AG04449 (cell line): ENCODE measurements at places on chromosomes 12 and 14.

DNA sequence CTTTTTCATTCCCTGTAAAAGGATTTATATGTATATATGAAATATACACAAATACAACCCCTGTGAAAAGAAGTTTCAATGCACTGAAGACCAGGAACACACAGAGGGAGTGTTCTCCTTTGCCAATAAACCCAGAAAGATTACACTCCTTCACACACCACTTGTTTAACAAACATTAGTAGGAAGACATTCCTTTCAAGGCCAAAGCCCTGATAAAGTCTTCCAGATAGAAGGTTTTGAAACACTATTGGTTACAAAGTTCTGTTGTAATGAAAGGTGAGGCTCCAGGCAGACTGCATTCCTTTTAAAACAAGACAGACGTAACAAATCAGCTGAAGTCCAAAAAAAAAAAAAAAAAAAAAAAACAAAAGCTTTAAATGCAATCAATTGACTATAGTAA is 81.0 kb downstream of the PTPN21 start:
- DNase-seq, result no peak

- DNase-seq, result no peak
These were observed 100.5 kb upstream of the SLC38A2 start for GRCh38 chr12:46472893-46473633.

- no peak for DNase-seq
These were observed 118.3 kb upstream of the SCAF11 start for GRCh38 chr12:46108721-46109120.

GRCh38 chr12:31861360-31861759 is 97.9 kb upstream of the RESF1 start:
- DNase-seq, result no peak

DNA sequence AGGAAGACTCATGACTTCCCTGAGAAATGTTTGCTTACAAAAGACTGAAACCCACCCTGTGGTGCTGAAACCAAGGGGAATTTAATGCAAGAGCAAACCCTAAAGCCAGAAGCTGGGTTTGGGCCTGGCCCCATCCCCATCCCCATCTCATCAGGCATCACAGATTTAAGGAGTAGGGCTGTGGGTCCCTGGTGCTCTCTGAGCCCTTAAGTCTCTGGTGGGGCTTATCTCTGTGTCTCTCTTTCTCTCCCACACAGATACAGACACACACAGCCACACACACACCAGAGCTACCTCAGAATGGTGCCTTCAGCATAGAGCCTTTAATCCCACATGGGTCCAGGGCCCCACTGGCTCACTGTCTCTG is 237.1 kb downstream of the SLC41A2 start:
- DNase-seq, result no peak

DNA sequence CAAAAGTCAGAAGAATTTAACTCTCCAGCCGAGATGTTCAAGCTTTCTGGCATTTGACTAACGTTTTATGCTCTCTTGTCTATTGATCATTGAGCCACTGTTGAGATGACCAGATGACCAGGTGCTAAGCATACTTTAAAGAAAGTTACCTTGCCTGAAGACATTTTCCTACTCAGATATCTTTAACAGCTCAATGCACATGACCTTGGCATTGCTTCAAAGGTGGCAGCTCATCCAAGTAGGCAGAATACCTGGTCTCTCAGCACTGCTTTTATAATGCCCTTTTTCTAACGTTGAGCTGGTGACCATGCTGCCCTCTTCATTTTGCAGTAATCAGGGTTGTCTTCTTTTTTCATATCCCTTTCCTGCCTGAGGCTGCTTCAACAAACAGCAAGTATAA is 358.1 kb downstream of the RAD51B start:
- no peak for DNase-seq

DNA sequence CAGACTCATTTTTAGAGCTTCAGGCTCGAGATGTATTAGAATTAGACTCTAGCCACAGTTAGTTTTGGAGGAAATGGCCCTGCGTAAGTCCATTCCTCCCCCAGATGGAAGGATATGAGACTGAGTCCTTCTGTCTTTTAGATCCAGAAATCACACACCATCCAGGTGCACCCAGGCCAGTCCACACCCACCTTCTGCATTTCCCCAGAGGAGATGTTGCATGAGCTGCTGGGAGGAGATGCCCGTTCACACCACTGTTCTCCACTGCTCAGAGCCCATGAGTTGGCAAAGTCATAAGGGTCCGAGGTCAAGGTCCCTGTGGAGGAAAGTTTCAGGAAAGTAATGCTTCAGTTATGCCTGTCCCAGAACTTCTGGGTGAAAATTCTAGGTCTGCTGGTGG is 29.2 kb downstream of the VWF start:
- DNase-seq, result no peak

GRCh38 chr12:121443193-121443870 is 43.4 kb downstream of the RNF34 start:
- DNase-seq, result no peak

DNA sequence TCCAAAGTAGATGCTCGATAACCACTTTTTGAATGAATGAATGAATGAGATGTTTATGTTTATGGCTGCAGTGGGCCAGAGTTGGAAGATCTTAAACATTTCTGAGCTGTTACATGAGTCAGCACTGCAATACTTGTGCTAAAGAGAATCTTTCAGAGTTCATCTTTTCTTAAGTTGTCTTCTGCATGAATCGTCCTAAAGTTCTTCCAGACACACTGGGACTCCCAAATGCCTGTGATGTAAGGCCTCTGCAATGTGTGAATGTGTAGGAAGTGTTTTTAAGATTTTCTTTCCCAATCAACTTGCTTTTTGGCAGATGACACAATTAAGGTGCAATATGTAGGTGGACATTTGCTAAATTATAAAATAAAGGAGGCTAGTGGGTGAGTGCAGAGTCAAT is 50.3 kb upstream of the TRIM9 start:
- peak; percentile 2 for DNase-seq

- DNase-seq, result peak; percentile 36
These were observed 48.5 kb downstream of the VCPKMT start for GRCh38 chr14:50067723-50068495.

GRCh38 chr12:116135209-116135930 is 142.1 kb downstream of the MED13L start:
- DNase-seq, result no peak
